ENCODE measurements at places on chromosomes 4 and X.

- no peak for DNase-seq
Measured at GRCh38 chr4:24763631-24764297, 31.6 kb upstream of the SOD3 start.

DNA sequence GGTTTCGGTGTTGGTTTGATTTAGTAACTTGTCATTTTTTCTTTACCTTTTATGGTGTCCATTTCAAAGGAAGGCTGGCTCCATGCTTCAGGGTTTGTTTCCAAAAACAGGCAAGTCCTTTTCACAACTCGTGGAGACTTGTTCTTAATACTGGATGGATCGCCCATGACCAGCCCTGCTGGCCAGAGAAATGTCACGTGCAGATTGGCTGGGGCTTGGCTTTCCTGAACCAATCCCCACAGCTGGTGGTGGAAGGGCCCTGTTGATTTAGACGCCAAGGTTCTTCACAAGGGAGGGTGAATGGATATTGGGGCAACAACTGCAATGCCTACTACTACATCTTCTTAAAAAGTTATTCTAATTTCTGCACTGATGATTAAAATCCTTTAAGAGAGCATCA, 92.6 kb downstream of the SHROOM3 start:
- no peak for DNase-seq

- DNase-seq: peak; percentile 81
Measured at GRCh38 chr4:184983672-184984356, 34.5 kb upstream of the HELT start.

DNA sequence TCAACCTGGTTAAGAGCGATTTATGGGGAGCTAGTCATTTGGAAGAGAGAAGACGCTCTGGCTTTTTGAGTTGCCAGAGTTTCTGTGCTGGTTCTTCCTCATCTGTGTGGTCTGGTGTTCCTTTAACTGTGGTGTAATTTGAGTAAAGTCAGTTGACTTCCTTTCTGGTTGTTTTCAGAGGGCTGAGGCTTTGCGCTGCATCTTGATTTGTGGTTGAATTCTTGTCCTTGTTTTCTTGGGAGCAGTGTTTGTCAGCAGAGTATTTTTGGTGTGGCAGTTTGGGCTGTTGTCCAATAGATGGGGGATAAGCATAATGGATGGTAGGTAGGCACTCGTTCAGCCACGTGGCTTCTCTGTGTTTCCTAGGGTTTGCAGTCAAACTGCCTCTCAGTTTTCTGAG, 2143.2 kb upstream of the TENM3 start:
- DNase-seq: no peak

GRCh38 chr4:143287572-143287923, 49.1 kb upstream of the GAB1 start:
- no peak for DNase-seq

DNA sequence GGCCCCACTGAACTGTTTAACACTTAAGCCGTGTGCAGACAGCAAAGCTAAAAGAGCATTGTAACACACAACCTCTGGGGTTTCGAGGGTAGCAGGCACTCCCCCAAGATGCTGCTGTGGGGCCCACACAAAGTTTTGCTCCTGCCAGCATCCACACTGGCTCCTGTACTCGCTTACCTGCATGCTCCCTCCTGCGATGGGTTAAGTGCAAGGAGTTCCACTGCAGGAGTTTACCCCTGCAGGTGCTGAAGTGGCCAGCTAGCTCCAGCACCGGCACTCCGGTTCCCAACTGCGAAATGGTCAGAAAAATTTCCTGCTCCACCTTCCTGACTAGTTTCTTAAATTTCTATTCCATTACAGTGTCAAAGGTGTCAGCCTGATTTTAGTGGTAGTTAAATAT, 443.5 kb downstream of the PCDH10 start:
- no peak for DNase-seq

- DNase-seq: no peak
Measured at GRCh38 chrX:22922961-22923360, 76.8 kb upstream of the DDX53 start.

- no peak for DNase-seq
Measured at GRCh38 chrX:13581554-13581953, 12.2 kb downstream of the EGFL6 start.

- DNase-seq: no peak
Measured at GRCh38 chr4:101512416-101512815, 165.1 kb upstream of the PPP3CA start.

DNA sequence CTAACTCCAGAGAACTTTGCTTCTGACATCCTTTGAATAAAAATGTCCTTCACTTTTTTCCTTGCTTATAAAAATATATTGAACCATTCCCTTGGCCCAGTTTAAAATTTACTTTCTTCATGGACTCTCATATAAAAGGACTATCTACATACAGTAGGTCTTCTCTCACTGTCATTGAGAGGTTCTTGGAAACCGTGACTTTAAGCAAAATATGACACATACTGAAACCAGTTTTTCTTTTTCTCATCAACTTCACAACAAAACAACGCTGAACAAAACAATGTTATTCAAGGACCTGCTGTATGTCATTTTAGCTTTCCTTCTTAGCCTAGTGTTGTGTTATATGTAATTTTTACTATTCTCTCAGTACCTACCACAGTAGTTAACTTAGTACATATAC, 496.8 kb downstream of the CENPC start:
- no peak for DNase-seq

DNA sequence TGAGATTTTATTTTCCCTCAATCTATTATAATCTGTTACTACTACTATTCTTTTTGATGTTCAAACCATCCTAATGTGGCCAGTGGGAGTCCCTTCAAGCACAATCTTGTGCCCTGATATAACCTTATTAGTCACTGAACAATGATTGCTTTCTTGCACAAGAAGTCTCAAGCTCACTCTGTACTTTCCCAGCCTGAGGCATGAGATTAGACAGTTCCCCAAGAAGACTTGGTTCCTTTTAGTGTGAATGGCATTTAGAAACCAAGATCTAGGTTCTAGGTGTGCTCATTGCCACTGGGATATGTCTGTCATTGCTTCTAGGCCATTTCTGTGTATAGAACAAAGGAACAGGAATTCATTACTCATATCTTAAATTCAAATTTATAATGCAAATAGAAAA, 28.0 kb upstream of the RBM41 start:
- no peak for DNase-seq

DNA sequence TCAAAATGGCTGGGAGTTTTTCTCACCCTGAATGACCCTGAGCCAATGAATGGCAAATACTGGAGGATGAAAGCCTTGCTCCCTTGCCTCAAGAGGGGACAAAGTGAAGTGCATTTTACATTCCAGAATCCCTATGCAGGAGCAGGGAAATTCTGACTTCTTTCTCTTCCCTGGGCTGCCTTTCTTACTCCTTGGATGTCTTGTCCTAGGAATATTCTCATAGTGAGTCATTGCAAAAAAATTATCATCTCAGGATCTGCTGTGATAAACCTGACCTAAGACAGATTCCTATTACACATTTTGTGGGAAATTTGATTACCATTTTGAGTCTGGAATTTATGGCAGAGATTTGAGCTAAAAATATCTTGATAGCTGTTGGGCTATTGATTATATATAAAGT, 199.9 kb downstream of the TMA16 start:
- DNase-seq: no peak

- DNase-seq: no peak
Measured at GRCh38 chrX:41475191-41475590, 28.0 kb downstream of the NYX start.

GRCh38 chrX:73817393-73818199, 254.6 kb downstream of the CHIC1 start:
- DNase-seq: no peak

DNA sequence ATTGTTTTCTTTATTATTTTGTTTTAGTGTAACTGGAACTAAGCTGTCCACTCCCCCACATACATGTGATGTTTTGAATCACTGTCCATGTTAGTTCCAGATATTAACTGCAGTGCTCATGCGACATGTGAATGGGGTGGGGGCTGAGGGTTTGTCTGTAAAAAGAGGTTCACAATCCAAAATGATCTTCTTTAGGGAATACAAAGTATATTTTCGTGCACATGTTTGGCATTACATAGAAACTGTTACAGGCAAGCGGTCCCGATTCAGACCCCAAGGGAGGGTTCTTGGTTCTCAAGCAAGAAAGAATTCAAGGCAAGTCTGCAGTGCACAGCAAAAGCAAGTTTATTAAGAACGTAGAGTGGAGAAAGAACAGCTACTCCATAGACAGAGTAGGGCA, 296.5 kb upstream of the CLNK start:
- no peak for DNase-seq

- no peak for DNase-seq
Measured at GRCh38 chr4:134632056-134632455, 430.5 kb upstream of the PABPC4L start.

Measured in glutamatergic neuron (in vitro differentiated cells).